Activated CD4-positive, alpha-beta T cell treated with anti-CD3 and anti-CD28 coated beads, Interleukin-2, amount 10 ng/mL, durations not matched to agents 7 days and 5 days (primary cell): ENCODE measurements at places on chromosomes 13 and 19. TPM values are rescaled to one million over a fixed set of nuclear protein-coding genes. Genes with fewer than 3 reads are reported as not detected.

RDH8 gene
- total RNA-seq = not detected

KLK2 gene
- not detected for total RNA-seq

DNA sequence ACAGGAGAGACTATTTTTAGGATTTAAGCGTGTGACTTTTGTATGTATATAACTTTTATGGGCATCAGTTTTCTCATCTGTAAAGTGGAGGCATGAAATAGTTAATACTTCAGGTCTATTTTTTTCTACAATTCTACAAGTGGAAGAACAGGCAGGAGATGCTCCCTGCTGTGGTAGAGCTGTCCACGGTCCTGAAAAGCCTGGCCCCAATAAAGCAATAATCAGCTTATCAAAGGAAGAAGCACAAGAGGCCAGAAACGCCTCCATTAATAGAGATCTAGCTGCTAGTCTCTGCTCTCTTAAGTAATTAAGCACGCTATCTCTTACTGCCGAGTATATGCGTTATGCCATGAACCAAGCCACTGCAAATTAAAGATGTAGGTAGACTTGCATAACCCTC lies 28.0 kb upstream of the WASF3 start:
- no peaks in the 10 kb centered on the region for H3K36me3 ChIP-seq
- peaks cover 2% of the 10 kb centered on the region for H3K27me3 ChIP-seq
- no peak overlapping the region for H3K4me3 ChIP-seq
- no peak overlapping the region for H3K27ac ChIP-seq
- peak; percentile 44 for DNase-seq

GRCh38 chr19:46296722-46297461 lies at the start of gene HIF3A:
Gene HIF3A (plus strand): TSS chr19:46297042. CDS start chr19:46297077, 35 bp downstream.
- H3K27ac ChIP-seq = no peak within 1 kb of the TSS
- H3K4me3 ChIP-seq = no peak within 1 kb of the TSS
- no peak for DNase-seq
- no peaks in the 10 kb centered on the region for H3K4me1 ChIP-seq
- peaks cover 25% of the 10 kb centered on the region for H3K27me3 ChIP-seq
- no peaks in the 10 kb centered on the region for H3K36me3 ChIP-seq

GRCh38 chr19:42442833-42443232 lies at the start of gene CXCL17:
Gene CXCL17 (minus strand): TSS chr19:42442946. CDS start chr19:42442832, 114 bp downstream.
- no peak within 1 kb of the TSS for H3K4me3 ChIP-seq
- no peak for DNase-seq
- peaks cover 33% of the 10 kb centered on the region for H3K4me1 ChIP-seq
- no peak within 1 kb of the TSS for H3K27ac ChIP-seq

DNA sequence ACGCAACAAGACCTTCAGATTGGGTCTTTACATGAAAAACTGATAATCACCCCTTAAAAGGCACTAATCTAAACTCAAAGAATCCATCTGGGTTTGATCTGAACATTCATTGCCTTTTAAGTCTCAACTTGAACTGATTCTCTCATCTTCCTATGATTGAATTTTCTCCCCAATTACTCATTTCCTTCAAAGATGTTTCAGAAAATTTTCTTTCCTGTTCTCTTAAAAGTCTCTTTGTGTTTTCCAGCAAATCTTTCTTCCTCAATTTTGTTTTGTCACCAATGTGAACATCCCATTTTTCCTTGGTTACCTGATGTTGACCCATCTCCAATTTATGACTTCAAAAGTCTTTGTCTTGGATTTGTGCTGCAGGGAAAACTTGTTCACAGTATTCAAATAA lies 234.3 kb downstream of the DACH1 start:
- H3K4me1 ChIP-seq = no peaks in the 10 kb centered on the region
- no peaks in the 10 kb centered on the region for H3K27me3 ChIP-seq
- DNase-seq = no peak
- no peak overlapping the region for H3K4me3 ChIP-seq

- H3K36me3 ChIP-seq = peaks cover 50% of the 10 kb centered on the region
- H3K4me3 ChIP-seq = peak overlapping the region; percentile 51
- H3K4me1 ChIP-seq = peaks cover 85% of the 10 kb centered on the region
Observed at GRCh38 chr19:48962029-48962848, 2.9 kb upstream of the FTL start.

GRCh38 chr13:113731192-113732175 lies 27.5 kb upstream of the TMEM255B start:
- H3K36me3 ChIP-seq = no peaks in the 10 kb centered on the region
- no peak overlapping the region for H3K4me3 ChIP-seq
- H3K27me3 ChIP-seq = peaks cover 18% of the 10 kb centered on the region
- H3K4me1 ChIP-seq = no peaks in the 10 kb centered on the region
- H3K27ac ChIP-seq = no peak overlapping the region

GRCh38 chr19:39968789-39969188 lies 2.2 kb upstream of the PSMC4 start:
- DNase-seq = no peak
- no peaks in the 10 kb centered on the region for H3K27me3 ChIP-seq
- H3K4me1 ChIP-seq = peaks cover 56% of the 10 kb centered on the region
- H3K27ac ChIP-seq = peak overlapping the region; percentile 99
- H3K36me3 ChIP-seq = peaks cover 33% of the 10 kb centered on the region

DNA sequence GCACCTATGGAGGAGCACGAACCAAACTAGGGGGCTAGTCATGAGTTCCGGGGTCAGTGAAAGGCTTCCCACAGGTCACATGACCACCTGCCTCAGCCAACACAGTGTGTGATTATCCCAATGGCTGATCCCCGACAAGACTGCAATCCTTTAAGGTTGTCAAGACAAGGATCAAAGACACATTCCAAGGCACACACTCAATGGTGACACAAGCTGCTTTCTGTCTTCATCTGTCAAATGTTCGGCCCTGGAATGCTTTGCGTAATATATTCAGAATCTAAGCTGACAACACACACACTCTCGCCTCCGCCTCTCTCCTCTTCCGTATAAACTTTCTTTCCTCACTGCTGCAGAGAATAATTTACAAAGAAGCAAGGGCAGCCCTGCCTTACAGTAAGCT lies 11.7 kb downstream of the RANBP3 start:
- no peak overlapping the region for H3K4me3 ChIP-seq
- DNase-seq = no peak
- H3K4me1 ChIP-seq = peaks cover 84% of the 10 kb centered on the region
- H3K27me3 ChIP-seq = no peaks in the 10 kb centered on the region
- H3K36me3 ChIP-seq = peaks cover 15% of the 10 kb centered on the region

- H3K27ac ChIP-seq = no peak overlapping the region
- no peak for DNase-seq
- H3K4me1 ChIP-seq = no peaks in the 10 kb centered on the region
Observed at GRCh38 chr13:112957295-112957677, 11.7 kb upstream of the MCF2L start.
